NCI-H1417 treated with DMSO at 0.1 percent for 48 hours (cell line): ENCODE measurements at places on chromosomes 5 and 9.

DNA sequence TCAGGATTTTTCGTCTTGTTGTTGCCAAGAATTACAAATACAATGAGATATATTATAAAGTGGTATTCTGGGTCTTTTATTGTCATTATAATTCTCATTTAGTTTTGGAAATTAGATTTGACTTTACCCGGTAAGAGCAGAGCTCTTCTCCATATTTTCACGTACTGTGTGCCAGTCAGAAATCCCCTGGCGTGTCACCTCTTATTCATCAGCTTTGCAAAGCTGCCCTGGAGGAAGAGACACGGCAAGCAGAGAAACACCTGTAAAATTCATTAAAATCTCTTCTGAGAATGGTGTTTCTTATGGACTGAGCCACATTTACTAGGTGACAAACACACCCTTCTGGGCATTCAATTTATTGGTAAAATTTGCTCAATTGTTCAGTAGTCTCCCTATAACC, 440.4 kb downstream of the HINT1 start:
- DNase-seq, result no peak

DNA sequence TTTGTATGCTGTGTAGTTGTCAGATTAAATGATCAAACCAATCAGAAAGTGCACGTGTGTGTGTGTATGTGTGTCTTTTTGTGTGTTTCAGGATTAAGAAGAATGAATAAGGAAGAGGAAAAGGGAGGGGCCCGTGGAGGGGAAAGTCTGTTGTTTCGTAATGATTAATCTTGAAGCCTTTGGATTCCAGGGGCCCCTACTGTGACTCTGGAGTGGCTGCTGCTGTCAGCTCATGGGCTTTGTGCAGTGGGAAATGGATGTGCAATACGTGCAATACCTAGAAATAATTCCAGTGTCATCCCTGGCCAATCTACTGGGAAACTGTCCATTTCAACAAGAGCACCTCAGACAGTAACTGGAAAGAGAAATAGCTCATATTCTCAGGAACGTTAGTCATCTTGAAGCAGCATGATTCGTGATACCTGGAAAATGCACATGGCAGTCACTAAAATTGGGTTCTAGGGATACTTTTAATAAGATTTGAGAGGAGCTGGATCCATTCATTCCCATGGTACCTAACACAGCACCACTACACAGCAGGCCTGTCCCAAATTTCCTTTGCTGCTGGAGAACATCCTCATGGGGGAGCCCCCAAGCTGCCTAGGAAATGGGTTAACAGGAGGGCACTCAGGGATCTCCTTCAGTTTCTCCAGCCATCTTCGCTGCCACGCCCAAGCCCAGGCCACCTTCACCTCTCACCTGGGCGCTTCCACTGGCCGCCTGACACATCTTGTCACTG, 186.3 kb downstream of the NR3C1 start:
- no peak for DNase-seq

DNA sequence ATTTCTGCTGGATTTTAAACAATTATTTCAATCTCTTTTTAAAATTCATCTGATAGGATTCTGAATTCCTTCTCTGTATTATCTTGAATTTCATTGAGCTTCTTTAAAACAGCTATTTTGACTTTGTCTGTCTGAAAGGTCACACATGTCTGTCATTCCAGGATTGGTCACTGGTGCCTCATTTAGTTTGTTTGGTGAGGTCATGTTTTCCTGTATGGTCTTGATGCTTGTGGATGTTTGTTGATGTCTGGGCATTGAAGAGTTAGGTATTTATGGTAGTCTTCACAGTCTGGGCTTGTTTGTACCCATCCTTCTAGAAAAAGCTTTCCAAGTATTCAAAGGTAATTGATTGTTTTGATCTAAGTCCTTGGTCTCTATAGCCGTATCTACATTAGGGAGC, 39.1 kb downstream of the DENND4C start:
- no peak for DNase-seq

DNA sequence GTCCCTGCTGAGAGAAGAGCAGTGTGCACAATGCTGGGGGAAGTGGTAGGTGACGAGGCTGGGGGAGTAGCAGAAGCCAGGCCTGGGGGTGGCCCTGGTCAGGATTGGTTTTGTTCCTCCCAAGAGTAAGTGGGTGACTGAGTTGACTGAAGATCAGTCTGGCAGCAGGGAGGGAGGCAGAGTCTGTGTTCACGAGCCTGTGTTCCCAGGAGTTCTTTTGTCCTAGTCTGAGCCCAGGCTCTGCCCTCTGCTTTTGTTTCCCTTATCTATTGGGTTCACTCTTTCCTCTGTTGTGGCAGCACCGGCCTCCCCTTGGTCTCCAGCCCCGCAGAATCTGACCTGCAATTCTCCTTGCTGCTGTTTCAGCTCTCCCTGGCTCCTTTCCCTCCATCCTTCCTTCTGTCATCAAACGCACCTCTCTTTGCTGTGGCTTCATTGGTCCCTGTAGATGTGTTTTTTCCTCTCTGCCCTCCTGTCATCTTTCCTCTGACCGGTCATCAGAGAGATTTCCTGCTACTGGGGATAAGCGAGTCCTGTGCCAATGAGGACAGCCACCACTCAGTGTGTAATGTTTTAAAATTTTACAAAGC, 607.4 kb downstream of the KIF4B start:
- no peak for DNase-seq

DNA sequence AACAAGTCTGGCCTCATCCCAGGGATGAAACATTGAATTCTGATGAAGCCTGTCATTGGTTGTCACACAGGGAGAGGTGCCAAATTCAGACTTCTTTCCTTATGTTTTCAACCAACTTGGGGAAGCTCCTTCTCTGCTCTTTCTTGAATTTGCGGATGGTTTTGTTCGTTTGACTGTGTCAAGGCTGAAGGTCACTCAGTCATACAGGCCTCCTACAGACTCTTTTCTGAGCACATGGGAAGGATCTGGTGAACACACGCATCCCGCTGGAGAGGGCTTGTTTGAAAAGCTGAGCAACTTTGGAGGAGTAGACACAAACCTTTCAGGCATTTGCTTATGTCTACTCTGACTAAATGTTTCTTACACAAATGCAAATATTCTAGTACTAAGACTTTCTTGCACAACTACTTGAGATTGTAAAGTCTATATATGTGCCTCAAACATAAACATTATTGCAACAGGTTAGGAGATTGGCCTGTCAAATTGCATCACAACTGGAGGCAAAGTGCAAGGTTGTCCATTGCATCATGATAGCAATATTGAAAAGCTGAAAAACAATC, 151.5 kb upstream of the NR3C1 start:
- no peak for DNase-seq

DNA sequence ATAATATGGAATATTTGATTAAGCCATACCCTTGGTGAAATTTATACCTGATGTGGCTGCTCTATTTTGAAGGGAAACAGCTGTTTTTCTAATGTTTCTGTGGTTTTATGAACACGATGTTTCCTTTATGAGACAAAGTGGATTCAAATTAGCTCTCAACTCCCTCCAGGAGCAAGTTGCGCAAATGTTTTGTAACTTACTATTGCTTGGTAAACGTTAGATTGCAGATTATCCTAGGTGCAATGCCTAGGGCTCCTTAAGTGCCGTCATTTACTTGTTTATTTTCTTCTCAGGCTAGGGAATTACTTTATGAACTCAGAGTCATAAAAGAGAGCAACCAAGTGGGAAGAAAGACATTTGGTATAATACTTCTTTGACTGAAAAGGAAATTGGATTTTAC, 763.1 kb downstream of the TAF11L14 start:
- DNase-seq, result no peak

- no peak for DNase-seq
Observed at GRCh38 chr9:84339962-84340361, 596 bp downstream of the SLC28A3 start.

GRCh38 chr5:168932400-168933189, 353.4 kb upstream of the PANK3 start:
- DNase-seq, result no peak

- no peak for DNase-seq
Observed at GRCh38 chr5:172870291-172870714, 36.3 kb downstream of the ERGIC1 start.

- DNase-seq, result no peak
Observed at GRCh38 chr9:84238652-84239051, 101.9 kb downstream of the SLC28A3 start.

- no peak for DNase-seq
Observed at GRCh38 chr9:114504341-114505186, 709 bp downstream of the WHRN start.

- no peak for DNase-seq
Observed at GRCh38 chr5:14753292-14753691, 88.8 kb downstream of the OTULIN start.

DNA sequence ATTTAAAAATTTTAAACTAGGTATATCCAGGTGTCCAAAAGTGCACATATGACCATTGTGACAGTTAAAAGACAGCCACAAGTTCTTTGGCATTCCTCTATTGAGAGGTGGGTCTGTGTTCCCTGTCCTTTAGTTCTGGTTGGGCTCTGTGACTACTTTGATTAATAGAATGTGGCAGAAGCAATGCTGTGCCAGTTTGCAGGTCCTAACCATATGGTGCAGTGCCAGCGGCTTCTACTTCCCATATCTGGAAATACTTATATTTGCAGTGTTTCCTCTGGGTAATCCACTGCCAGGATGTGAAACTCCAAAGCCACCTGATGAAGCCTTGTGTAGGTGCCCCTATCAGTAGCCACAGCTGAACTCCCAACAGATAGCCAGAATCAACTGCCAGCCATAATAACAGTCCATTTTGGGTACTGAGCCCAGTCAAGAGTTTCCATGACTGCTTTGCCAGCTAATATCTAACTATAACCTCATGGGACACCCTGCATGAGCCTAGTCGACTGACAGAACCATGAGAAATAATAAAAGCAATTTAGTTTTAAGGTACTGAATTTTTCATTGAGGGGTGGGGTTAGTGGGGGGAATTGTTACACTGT, 361.0 kb upstream of the SEMA6A start:
- no peak for DNase-seq

- no peak for DNase-seq
Observed at GRCh38 chr9:35856206-35856605, 14.0 kb downstream of the OR13J1 start.

GRCh38 chr9:8961186-8961851, 1161.7 kb upstream of the DMAC1 start:
- no peak for DNase-seq

- no peak for DNase-seq
Observed at GRCh38 chr5:6586647-6587042, 46.2 kb downstream of the NSUN2 start.

DNA sequence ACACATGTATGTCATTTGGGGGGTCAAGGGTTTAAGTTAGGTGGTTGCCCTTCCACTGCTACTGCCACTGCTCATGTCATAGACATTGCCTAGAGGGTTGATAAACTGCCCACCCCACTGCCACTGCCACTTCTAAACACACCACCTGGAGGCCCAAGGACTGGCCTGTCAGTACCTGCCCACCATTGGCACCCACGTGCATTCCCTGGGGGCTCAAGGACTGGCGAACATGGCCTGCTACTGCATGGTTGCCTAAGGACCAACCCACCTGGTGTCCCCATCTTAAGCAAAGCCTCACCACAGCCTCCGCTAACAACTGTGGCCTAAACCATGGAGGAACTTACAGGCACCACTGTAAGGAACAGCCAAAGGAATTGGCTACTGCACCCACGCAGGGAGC, 185.6 kb upstream of the TLX3 start:
- no peak for DNase-seq

DNA sequence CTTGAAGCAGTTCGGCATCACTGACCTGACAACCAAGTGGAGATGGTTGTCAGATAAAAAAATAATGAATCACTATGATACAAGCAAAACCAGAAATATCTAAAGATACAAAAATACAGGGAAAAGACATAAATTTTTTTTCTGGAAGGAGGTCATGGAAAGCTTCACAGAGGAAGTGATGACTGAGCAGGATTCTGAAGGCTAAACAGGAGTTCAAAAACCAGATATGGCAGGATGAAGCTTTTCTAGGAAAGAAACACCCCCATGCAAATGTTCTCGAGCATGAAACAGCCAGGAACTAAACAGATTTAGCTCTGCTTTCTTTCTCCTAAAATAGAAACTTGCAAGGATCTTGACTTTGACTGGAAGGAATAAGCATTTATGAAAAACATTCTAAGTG, 60.7 kb upstream of the IFNE start:
- no peak for DNase-seq

GRCh38 chr9:133935328-133936005, 56.7 kb downstream of the VAV2 start:
- DNase-seq, result no peak

DNA sequence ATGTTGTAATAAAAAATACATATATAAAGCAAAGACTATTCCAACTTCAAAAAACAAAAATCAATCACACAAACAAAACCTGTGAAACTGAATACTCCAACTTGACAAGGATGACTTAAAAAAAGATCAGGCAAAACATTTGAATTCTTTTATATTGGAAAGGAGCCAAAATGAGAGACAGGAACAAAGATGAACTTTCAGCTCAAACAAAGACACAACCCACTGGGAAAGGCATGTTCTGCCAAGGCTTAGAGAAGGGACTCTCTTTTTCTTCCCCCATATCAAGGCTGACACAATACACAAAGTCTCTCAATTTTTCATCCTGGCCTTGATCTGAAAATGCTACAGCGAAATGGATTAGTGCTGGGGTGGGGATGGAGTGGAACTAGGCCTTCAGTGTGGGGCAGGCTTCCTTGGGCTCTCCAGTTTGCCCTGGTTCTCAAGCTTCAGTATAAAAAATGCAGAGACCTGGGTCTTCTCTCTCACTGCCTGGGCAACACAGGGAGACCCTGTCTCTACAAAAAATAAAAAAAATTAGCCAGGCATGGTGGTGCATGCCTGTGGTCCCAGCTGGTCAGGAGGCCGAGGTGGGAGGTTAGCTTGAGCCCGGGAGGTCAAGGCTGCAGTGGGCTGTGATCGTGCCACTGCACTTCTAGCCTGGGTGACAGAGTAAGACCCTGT, 11.6 kb upstream of the FAM169A start:
- DNase-seq, result no peak

GRCh38 chr9:237858-238345, 23.2 kb downstream of the DOCK8 start:
- DNase-seq, result no peak

DNA sequence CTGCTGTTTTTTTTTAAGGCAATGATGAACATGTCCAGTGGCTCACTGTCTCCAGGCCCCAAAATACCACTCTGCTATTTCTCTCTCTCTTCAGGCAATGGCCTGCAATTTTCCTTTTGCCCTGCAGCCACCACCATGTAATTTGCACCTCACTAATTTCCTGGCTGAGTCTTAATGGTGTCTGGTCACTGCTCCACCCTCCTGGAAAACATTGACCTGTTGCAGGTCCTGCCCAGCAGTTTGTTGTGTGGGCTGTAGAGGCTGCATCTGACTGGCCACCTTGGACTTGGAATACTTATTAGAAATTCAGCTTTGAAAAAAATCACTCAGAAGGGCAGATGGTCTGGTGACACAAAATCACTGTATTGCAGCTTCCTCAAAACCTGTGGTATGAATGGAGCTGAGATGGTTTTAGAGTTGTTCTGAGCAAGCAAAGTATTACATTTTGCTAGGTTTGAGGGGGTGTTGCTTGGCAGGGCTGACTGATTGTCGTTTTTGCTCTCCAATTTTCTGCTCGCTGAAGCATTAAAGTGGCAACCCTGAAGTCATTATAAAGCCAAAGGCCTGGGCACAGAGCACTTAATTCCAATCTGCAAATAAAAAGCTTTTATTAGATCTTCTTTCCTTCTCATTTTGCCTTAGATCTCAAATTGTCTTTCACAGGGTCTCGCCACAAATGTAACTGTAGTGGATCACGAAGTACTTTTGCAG, 134.8 kb downstream of the TMEM174 start:
- DNase-seq, result no peak
